ENCODE measurements at places on chromosomes 12 and 14.
A peak's percentile ranks its signal among the peaks of the same experiment; 100 is the strongest.

- no peak for DNase-seq
Measured at GRCh38 chr14:102417646-102418045, 54.9 kb downstream of the TECPR2 start.

DNA sequence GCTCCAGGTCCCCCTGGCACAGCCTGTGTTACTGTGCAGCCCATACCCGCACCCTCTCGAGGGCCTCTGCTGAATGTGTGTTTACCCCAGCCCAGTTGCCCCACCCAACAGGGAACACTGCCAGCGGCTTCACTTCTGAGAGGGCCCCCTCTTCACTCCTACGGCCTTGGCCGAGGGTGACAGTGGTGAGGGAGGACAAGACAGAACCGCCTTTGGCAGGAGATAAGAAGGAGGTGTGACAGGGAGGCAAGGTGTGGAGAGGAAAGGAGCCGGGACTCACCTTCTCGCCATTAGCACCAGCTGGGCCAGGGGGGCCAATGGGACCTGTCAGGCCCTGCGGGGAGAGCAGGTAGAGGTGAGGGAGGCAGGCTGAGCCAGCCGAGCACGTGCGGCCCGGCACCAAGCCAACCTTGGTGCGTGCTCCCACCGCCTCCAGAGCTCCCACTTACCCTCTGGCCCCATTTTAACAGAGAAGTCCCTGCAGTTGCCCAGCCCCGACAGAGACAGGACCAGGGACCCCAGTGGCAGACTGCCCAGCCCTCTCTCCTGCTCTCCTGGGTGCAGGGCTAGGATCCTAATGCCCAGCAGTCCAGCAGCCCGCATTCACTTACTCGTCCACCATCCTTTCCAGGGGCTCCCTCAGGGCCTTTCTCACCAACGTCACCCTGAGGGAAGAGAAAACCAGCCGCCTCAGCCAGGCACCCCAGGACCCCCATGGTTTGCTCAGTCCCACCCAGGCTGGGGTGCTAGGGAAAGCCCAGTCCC is 18.3 kb downstream of the TMEM106C start:
- no peak for DNase-seq

GRCh38 chr12:65561798-65562382 is 262.4 kb upstream of the HMGA2 start:
- no peak for DNase-seq

DNA sequence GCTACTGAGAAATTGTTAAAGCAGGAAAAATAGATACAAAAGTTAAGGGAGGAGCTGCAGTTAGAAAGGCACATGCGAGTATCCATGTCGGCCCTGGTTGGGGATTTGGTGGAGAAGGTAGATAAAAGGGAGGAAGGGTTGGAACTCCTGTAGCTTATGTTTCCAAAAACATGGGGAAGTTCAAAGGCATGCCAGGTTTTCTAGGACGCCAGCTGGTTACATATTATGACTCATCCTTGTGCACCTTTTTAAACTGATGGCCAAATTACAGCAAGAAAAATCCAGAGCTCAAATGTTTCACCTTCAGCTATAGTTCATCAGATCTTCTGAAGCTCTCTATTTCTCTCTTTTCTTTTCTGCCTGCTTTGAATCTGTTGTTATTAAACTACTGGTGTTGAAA is 13.2 kb upstream of the MAP4K5 start:
- DNase-seq = no peak

- DNase-seq = no peak
Measured at GRCh38 chr14:97196336-97196735, 399.2 kb downstream of the VRK1 start.

DNA sequence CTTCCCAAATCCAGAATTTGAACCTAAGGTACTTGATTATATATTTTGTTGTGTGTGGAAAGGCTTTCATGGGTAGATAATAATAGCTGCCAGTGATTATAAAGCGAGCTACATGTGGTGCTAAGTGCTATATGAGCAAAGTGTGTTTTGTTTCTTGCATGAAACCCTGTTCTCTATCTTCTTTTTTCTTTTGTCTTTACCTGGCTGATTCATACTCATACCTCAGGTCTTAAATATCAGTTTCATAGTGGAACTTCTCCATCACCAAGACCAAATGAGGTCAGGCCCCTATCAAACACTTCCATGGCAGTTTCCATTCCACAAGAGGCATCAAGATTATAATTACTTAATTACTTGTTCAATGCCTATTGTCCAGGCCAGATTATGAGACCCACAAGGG is 6.9 kb downstream of the MAP3K9 start:
- DNase-seq = no peak

DNA sequence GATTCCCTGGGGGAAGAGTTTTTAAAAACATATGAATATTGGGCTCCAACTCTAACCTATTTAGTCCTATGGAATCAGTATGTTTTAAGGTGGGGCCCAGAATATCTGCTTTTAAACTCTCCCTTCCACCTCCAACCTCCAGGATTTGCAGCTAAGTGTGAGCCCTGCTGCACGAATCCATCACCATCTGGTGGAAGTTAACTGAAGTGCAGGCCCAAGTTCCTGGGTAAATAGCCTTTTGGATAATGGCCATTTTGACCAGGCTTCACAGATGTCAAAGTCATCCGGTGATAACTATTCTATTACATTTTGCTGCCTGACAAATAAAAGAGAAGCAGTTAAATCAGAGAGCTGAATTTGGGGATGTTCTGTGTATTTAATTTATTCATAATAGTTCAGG is 58.1 kb upstream of the RMST start:
- DNase-seq = peak; percentile 49

DNA sequence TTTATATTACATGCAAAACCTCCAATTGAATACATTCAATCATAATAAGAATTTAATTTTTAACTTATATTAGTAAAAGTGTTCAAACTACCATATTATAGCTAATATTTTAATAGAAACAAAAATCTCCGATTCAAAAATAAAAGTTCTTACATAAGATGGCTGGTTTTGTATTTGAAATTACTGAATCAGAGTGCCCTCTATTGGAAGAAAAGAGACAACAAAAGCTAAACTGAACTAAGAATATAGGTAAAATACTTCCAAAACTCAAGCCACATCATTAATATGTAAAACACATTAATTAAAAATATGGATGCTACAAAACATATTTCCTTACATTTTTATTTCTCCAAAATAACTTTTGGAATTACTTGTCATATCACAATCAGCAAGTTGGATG is 120.3 kb downstream of the GARIN6 start:
- DNase-seq = peak; percentile 16

DNA sequence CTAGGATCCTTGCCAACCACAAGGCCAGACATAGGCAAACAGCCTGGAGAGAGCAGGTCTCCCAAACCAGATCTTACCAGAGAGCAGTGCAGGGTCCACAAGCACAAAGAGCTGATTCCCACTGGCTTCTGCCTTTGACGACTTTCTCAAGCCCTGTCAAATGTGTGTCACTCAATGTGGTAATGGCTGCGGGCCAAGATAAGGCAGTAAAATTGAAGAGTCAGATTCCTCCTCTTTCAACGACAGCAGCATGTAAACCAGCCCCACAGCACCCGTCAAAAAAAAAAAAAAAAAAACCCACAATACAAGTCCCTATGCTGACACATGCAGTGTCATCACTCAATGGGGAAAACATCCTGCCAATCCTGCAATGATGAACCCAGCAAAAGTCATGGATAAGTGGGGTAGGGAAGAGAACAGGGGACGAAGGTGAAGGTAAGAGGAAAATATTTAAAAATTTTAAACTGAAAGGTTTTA is at the start of gene STON2:
STON2 (minus strand) TSS at position 123 of the 477 bp plus-strand sequence. CDS start 1,942 bp downstream, outside the sequence.
- DNase-seq = no peak

DNA sequence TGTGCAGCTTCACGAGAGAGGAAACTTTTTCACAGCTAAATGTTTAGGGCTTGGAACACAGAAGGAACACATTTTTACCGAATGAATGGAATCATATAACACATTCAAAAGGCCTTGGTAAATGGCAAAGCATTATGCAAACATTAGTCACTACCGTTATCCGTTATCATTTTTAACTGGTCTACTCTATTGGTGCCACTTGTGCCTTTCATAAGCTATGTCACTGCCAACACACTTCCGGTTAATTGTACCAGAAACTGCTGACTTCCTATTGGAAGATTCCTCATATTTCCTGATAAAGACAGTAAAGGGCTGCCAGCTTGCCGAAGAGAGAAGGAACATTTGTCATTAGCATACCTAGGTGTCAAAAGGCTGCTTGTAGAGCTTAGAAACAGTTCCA is 169.2 kb downstream of the APAF1 start:
- DNase-seq = no peak

- no peak for DNase-seq
Measured at GRCh38 chr14:94383777-94384176, 4.6 kb downstream of the SERPINA1 start.

- no peak for DNase-seq
Measured at GRCh38 chr12:29149691-29150281, 708 bp downstream of the FAR2 start.
